Spleen (tissue), 13 donors: ENCODE measurements at places on chromosomes 1 and 21. TPM values are rescaled to one million over a fixed set of nuclear protein-coding genes. Genes with fewer than 3 reads are reported as not detected.

DNA sequence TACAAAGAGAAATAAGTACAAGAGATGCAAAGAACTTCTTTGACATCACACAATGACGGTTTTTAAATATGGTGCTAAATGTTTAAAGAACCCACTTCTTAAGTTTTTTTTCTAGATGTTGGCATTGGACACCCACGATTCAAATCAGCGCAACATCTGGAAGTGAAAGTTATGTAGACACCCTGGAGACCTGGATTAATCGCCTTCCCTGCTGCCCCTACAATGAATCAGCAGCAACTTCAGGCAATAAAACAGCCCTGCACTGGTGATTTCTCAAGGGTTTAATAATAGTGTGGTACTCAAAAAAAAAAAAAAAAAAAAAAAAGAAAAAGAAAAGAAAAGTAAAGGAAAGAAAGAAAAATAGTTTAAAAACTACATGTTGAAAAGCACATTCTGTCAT is 248.3 kb downstream of the NUF2 start:
- DNase-seq: no peak

DNA sequence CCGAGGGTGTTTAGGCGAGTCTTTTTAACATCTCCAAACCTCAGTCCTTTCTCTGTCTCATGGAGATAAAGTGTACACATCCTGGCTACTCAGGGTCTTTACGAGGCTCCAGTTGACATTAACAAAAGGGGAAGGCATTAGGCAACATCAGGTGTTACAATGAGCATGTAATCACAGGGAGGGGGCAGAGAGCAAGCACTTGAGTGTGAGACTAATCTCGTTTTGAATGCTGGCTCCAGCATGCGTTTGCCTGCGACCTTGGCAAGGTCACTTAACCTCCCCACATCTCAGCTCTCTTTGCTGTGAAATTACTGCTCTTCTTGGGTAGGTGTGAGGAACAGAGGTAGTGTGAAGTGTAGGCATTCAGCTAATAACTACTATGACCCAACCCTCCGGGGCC is 3.1 kb downstream of the TNNT2 start:
- no peak for DNase-seq

GRCh38 chr1:46503421-46503820 is 13.8 kb downstream of the DMBX1 start:
- no peak for DNase-seq

DNA sequence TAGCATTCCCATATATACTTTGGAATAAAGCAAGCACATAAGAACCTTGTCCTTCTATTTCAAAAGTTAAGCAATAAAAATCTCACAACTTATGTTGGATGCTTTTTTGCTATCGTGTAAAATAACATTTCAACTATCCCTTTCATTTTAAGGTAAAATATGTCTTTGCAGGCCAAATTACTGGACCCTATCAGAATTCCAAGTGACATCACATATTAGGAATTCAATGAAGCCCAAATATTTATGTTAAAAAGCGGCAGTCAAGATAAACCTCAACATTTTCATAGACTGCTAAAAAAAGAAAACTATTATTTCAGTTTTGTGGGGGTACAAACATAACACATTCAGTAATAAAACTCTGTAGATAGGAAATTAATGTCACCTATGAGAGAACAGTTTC is 252.0 kb downstream of the KCTD3 start:
- DNase-seq: no peak

DNA sequence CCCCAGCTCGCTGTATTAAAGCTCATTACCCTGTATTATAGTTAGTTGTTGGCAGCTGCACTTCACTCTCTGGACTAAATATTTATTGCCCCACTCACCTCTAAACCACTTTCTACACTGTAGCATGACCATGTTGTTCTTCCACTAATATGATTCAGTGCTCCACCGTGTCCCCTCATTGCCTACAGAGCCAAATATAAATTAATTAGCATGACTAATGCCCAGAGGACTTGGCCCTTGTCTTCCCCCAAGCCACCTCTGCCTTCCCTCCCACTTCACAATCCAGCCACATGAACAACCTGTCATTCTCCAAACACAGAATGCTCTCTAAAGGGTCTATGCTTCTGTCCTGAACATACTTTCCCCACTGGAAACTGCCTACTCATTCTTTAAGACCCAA is 276.5 kb downstream of the PLPP3 start:
- DNase-seq: no peak

- DNase-seq: peak; percentile 87
Observed at GRCh38 chr1:23594927-23595353, 35.6 kb upstream of the ID3 start.

GRCh38 chr1:154151311-154151710 is 3.6 kb downstream of the NUP210L start:
- no peak for DNase-seq

DNA sequence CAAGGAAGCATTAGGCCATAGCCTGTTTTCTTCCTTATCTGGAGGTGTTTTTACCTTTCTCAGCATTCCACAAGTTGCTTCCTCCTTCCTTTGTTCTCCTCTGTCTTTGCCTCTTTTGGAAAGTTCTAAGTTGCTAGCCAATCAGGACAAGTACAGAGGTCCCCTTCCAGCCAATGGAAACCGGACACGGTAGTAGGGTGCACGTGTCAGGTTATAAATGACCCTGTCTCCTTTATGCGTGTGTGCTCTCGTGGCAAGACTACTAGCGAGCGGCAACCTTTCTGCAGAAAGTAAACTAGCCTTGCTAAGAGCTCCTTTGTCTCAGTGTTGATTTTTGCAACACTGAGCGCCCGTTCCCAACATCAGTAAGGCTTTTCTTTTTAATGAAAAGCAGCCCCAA is 1.5 kb upstream of the ACADM start:
- no peak for DNase-seq

DNA sequence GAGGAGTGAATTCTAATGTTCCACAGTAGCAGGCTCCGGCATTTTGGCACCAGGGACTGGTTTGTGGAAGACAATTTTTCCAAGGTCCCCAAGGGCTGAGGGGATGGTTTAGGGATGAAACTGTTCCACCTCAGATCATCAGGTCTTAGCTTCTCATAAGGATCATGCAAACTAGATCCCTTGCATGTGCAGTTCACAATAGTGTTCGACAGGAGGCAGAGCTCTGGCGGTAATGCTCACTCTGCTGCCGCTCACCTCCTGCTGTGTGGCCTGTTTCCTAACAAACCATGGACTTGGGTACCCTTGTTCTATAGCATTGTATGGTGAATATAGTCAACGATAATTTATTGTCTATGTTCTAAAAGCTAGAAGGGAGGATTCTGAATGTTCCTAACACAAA is 16.6 kb downstream of the CRNN start:
- no peak for DNase-seq

DNA sequence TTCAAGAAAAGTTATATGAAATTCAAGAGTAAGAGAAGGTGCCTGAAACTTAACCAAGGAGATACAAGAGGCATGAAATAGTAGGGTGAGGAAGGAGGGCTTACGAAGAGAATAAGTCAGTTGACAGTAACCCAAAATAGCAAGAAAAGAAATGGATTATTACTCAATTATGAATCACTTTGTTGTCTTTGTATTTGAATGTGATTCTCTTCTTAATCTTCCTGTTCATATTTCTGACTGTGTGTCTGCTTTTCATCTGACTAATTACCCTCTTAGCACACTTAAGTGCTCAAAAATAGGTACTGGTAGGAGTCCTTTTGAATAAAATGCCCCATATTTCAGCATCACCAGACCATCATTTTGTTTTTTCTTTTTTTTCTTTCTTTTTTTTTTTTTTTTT is 39.4 kb downstream of the GLMN start:
- DNase-seq: no peak

DNA sequence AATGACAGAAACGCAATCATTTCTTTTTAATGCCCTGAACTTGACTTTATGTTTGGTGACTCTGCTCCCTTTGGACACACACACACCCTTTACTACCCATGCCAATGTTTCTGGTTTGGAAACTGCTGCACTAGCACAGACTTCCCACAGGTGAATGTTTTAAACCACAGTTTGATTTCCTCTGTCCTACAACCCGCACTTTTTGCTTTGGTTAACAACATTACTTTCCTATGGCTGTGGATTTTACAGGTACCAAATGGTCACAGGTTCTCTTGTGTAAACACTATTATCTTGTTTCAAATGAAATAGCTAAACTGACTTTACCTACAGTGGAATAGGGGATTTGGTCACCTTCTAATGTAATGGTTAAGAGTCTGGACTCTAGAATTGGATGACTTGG is 51.5 kb upstream of the ZNF644 start:
- no peak for DNase-seq

DNA sequence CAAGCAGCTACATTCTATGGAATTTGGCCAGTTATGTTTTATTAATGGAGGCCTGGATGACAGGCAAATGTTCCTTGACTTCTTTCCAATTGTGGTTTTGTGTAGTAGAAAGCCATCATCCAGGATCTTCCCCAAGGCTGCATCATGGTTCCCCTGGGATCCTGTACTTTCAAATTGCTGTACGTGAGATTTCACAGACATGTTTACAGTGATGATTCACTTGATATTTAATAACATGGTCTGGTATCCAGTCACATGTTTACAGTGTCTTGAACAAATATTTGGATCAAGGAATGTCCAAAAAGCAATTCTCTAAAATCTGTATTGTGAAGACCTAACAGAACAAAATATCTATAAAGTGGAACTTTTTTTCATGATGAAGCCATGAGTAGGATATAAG is 68.3 kb upstream of the ST6GALNAC3 start:
- DNase-seq: no peak

DNA sequence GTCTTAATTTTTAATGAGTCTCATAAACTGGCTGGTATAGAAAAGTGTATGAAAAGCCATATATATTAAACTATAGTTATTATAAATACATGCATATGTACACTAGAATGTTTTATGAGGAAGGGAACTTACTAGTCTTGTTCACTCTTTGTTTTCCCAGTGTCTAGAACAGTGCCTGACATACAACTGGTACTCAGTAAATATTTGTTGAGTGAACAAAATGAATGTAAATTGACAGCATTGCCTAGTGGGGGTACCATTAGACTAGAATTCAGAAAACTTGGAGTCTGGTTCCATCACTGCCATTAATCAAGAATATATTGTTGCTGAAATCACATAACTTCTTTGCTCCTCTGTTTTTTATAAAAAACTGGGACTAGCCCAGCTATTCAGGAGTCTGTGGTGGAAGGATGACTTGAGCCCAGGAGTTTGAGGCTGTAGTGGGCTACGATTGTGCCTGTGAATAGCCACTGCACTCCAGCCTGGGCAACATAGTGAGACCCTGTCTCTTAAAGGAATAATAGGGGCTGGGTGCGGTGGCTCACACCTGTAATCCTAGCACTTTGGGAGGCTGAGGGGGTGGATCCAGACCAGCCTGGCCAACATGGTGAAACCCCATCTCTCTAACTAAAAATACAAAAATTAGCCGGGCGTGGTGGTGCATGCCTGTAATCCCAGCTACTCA is 51.1 kb downstream of the NFIA start:
- DNase-seq: no peak

- no peak for DNase-seq
Observed at GRCh38 chr1:59051007-59051406, 245.9 kb upstream of the FGGY start.

GRCh38 chr1:41020109-41020576 is 1.4 kb downstream of the SLFNL1 start:
- DNase-seq: no peak

DNA sequence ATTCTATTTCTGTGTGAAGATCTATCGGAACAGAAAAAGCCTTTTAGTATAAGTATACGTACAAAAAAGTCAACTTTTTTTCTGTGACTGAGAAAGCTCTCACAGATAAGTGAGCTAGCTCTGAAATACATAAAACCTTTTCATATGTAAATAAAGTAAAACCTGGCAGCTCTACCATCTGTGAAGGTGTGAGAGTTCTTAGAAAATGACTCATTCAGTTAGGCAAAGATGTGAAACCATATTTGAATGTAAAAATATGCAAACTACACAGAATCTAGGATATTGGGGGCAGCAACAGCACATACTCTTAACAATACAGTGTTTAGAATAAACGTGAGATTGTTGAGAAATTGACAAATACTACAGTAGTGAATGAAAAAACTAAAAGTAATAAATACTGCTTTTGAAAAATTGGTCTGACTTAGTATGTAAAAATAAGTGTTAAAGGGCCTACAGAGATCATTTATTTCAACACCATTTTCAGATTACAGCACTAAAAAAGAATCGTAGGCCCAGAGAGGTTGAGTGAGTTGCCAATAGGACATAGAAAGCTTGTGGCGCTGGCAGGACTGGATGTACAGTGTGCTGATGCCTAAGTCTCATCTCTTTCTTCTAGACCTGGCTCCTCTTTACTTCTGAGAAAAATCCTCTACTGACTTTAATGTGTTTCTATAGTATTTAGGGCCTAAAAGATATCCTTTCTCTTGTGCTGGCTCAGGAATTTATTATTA is 19.8 kb downstream of the ATP6V1G3 start:
- no peak for DNase-seq

DNA sequence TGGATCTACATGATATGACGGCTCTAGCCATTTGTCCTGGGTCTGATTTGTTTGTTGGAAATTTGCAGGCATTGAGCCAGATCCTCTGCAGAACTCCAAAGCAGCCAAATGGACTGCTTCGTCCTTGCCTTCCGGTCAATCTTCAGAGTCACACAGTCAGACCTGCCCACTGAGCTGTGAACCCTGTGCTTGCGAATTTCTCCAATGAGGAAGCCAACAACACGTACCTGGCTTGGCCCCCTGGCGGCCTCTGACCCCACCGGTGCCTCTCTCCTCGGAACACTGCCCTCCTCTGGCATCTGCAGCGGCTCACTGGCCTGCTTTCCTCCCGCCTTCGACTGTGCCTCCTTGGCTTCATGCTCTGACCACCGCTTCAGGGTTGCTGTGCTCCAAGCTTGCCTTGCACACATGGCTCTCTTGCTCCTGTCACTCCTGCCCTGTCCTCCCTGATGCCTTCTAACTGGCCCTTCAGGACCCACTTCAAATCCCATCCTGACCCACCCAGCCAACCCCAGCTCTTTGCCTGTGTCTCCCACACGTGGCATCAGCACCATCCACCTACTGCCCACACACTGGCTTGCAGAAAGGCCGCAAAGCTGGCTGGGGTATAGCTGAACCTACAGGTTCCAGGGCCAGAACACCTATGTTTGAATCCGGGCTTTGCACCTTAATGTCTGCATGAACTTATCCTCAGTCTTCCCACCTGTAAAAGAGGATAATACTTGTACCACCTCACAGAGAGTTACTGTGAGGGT is 128.2 kb downstream of the KCNN3 start:
- DNase-seq: no peak

- DNase-seq: no peak
Observed at GRCh38 chr21:38816400-38816977, 10.8 kb downstream of the ETS2 start.

GRCh38 chr1:108096089-108096488 is 104.1 kb downstream of the SLC25A24 start:
- no peak for DNase-seq

DNA sequence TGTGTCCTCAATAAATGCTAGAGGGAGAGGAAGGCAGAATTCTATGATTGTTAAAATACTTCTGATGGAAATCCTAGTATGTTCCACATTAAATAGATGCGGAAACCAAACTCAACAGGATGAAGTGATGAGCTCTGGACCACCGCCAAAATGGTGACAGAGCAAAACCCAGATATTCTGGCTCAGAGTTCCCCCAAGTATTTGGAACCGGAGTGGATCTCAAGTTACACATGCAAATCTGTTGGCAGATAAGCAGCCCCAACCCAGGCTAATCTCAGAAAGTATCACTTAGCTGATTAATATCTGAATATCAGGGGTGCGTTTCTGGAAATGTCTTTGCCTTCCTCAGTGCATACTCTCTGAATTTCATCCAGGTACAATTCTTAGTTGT is 17.4 kb upstream of the GRHL3 start:
- no peak for DNase-seq

The PDZK1IP1 gene
- polyA plus RNA-seq: 0.22 TPM

The TMEM269 gene
- polyA plus RNA-seq: 0.06 TPM

The NBPF20 gene
- 0.48 TPM for polyA plus RNA-seq

The F3 gene
- 3.3 TPM for polyA plus RNA-seq

The MAP3K7CL gene
- polyA plus RNA-seq: 10.5 TPM

The S100A16 gene
- 52.0 TPM for polyA plus RNA-seq
